Caki2 (cell line): ENCODE measurements at places on chromosomes 2 and 18. TPM values are rescaled to one million over a fixed set of nuclear protein-coding genes. Genes with fewer than 3 reads are reported as not detected.
A peak's percentile ranks its signal among the peaks of the same experiment; 100 is the strongest.

- no peak for DNase-seq
Observed at GRCh38 chr2:174952607-174953006, 52.6 kb downstream of the CHN1 start.

- DNase-seq: no peak
Observed at GRCh38 chr2:43391878-43392215, 165.4 kb upstream of the ZFP36L2 start.

- DNase-seq: no peak
Observed at GRCh38 chr2:231923951-231924888, 2.0 kb downstream of the NPPC start.

DNA sequence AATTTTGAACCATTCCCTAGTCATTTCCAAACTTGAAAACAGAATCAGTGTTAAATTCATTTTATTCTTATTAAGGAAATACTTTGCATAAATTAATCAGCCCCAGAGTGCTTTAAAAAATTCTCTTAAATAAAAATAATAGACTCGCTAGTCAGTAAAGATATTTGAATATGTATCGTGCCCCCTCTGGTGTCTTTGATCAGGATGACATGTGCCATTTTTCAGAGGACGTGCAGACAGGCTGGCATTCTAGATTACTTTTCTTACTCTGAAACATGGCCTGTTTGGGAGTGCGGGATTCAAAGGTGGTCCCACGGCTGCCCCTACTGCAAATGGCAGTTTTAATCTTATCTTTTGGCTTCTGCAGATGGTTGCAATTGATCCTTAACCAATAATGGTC is 5.5 kb upstream of the MROH2A start:
- no peak for DNase-seq

The RTP5 gene
- total RNA-seq: not detected in 2 replicates

The IRS1 gene
- 3.5 and 5.8 TPM in 2 replicates for total RNA-seq

DNA sequence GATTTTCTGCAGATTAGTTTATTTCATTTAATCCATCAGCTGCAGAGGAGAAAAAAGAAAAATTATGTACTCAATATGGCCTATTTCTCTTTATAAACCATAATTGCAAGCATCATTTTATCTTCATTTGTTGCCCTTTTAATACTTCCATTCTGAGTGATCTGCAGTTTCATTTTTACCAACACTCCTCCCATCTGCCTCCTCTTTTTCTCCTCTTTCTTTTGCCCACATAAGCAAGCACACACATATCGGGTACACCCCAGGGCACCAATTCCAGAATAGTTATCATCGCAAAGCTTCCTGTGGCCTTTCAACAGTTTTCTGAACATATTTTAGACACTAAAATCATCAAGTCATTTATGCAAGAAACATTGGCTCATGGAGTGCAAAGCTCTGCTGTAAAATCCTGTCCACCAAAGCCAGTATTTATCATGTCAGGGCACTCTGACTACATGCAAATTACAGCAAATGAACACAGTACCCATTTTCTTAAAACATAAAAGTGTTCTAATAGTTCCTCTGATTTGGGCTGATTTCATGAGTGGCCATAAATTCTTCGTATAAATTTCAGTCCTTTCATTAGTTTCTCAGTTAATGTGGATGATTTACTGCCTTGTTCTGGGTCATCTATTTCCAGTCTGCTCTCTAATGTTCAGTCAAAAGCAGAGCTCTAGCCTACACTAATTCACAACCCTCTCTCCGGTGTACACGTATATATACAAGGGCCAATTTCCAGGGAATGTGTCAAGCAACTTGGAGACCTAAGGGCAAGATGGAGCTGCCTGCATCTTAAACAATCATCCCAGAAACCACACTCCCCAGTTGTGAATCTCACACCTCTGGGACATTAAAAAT is 281.3 kb downstream of the STK39 start:
- no peak for DNase-seq

DNA sequence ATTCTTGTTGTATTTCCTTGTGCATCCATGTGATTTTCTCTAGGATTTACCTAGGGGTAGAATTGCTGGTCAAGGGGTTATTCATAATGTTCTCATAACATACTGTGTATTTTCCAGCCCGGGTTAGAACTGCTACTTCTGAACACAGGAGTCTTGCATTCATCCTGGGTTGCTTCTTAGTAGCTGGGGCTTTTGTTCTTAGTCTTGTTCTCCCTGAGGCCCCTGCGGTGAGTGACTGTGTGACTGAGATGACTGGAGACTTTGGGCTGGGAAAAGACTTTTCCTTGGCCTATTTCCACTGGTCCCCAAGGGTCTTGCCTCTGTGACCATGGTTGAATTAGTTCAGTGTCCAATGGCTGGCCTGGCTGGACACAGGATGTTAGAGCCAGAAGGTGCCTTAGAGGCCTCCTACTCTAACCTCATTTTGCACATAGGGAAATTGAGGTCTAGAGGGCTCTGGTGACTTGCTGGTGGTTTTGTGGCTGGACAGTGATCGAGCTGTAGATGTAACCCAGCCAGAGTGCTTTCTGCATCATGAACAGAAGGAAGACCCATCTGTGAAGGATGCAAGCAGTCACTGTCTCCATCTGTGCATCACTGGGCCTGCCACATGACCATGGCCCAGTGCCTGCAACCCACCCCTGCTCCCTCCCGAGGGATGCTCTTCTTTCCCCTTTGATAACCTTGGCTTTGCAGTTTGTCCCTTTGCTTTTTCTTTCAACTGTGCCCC is 233.3 kb downstream of the FHOD3 start:
- DNase-seq: no peak

DNA sequence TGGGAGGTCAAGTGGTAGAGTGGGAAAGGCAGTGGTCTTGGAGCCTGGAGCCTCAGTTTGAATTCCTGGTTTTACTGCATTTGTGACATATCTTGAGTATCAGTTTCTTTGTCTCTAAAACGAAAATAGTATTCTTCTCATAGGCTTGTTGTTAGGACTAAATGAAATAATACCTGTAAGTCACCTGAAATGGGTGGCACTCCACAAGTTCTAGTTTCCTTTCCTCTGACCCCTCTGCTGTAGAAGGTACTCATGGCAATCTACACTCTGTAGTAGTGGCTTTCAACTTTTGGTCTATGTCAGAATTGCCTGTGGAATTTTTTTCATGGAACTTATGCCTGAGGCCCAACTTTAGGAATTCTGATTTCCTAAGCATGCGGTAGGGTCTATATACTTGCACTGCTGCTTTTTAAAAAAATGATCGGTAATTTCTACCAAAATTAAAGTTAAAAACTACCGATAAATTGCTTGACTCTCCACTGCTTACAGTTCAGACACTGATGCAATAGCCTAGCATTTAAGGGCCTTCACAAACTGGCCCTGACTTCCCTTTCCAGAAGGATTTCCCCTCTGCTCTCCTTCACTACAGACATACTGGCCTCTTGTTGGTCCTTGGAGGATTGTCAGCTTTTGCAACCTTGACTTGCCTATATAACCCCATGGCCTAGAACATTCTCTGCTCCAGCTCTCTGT is 47.2 kb downstream of the PLEK start:
- DNase-seq: no peak

GRCh38 chr18:35592298-35592697 is 10.8 kb downstream of the GALNT1 start:
- DNase-seq: no peak

The GNLY gene
- total RNA-seq: not detected in 2 replicates

The RGPD3 gene
- 0.03 and 0.98 TPM in 2 replicates for total RNA-seq

- DNase-seq: no peak
Observed at GRCh38 chr2:187117483-187117882, 268.5 kb upstream of the ZSWIM2 start.

- DNase-seq: no peak
Observed at GRCh38 chr2:241214766-241215165, 26.3 kb downstream of the ANO7 start.

- peak; percentile 29 for DNase-seq
Observed at GRCh38 chr2:99153921-99154604, 679 bp downstream of the TSGA10 start.

The SLC19A3 gene
- 0.52 and 1.0 TPM in 2 replicates for total RNA-seq

The PDCD1 gene
- not detected in 2 replicates for total RNA-seq

GRCh38 chr2:202387608-202388342 is 11.6 kb downstream of the BMPR2 start:
- no peak for DNase-seq

DNA sequence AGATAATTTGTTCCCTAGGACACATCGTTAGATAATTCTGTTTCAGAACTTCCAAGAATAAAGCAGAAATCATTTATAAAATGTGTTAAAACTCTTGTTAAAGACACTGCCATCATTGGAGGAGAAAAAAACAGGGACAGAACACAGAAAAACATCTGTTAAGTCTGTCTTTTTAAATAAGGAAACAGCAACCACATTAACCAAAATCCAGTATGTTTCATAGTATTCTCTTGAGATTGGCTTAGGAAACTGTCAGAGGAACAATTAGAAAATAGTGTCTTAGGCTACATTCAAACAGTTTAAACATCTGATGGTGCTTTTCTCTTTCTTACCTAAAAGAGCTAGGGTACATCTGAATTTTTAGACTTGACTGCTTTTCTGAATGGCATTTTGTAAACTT is 81.6 kb downstream of the PMS1 start:
- DNase-seq: no peak

DNA sequence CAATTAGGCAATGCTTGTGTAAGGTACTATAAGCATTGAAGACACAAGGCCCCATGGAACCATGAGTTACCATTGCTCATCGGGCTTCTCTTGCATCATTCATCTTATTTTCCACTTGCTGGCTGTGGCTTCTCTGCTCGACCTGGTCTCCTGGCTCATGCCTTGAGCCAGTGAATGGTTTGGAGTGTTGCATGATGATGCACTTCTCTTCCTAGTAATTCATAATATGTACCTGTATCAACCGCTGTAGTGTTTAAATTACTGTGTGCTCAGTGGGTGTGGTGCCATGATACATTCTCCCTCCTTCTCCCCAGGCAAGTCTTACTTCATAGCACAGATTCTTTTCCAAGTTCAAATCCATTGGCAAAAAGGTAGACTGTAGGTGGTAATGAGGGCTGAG is 66.8 kb downstream of the ABCA12 start:
- no peak for DNase-seq

GRCh38 chr2:26864226-26864625 is 16.3 kb downstream of the DPYSL5 start:
- DNase-seq: no peak

The GPR45 gene
- total RNA-seq: 0.17 and 0.20 TPM in 2 replicates

The AQP4 gene
- not detected in 2 replicates for total RNA-seq

DNA sequence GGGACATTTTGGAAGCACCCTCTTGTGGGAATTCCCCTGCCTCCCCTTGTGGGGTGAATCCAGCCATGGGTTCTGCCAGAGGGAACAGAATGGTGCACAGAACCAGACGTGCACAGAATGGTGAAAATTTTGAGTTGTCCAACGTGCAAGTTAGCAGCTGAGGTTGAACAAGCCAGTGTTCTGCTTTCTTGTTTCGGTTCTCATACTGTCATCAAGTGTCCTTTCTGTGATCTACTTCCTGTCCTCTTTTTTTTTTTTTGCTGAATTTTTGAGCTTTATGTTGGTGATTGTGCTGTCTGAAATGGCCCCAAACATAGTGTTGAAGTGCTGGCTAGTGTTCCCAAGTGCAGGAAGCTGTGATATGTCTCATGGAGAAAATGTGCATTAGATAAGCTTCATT is 21.5 kb upstream of the REEP1 start:
- no peak for DNase-seq

The SP9 gene
- total RNA-seq: not detected in 2 replicates

- DNase-seq: no peak
Observed at GRCh38 chr2:143463719-143464118, 334.5 kb downstream of the ARHGAP15 start.

The UNC80 gene
- total RNA-seq: 0.03 TPM in 1 of 2 replicates, not detected in the other

- DNase-seq: peak; percentile 1
Observed at GRCh38 chr2:51013079-51013932, 18.6 kb downstream of the NRXN1 start.

The PUM2 gene
- total RNA-seq: 31.4 and 35.2 TPM in 2 replicates

GRCh38 chr18:48569915-48570264 is 31.1 kb downstream of the CTIF start:
- no peak for DNase-seq

DNA sequence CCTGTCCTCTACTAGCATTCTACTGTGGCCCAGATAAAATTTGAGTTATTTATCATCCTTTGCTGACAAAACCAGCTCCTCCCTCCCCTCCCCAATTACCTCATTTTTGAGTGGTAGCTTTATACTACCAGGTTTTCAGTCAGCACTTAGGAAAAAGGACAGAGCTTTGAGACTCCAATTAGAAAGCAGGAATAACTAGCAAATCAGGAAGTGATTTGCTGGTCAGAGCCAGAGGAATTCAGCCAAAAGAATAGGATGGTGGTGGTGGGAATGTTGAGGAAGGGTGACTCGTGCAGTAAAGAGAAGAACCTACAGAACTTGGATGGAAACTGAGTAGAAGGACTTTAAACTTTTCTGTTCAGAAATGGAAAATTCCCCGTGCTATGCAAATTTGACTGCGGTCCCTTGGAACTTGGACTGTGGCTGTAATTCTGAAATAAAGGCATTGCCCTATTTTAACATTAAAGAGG is 3.7 kb downstream of the MYL12B start:
- DNase-seq: no peak

The SPATS2L gene
- total RNA-seq: 11.9 and 34.6 TPM in 2 replicates

GRCh38 chr2:112835061-112835501 is 1.5 kb downstream of the IL1B start:
- no peak for DNase-seq

GRCh38 chr18:11948852-11949523 is 32.3 kb upstream of the IMPA2 start:
- DNase-seq: no peak

The CYRIA gene
- total RNA-seq: 10.7 TPM in 2 replicates

The SERPINB10 gene
- not detected in 2 replicates for total RNA-seq
